ENCODE measurements at places on chromosomes 4 and X.
A peak's percentile ranks its signal among the peaks of the same experiment; 100 is the strongest.

GRCh38 chr4:86640469-86640868 lies 46.4 kb downstream of the PTPN13 start:
- DNase-seq: no peak

DNA sequence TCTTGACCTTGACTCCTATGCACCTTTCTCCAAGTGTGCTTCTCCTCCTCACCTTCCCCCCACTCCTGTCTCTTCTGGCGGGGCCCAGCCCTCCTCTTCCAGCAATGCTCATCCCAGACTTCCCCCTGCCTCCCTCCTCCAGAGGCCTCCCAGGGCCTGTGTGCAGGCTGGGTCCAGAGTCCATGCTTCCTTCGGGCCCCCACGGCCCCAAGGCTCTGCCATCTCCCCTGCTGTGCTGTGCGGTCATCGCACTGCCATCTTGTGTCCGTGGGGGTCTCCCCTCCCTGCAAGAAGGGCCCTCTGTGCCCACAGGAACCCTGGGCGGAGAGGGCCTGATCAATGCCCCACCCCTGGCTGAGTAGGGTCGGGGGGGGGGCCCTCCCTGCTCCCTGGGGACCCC lies 27.3 kb downstream of the ATP2B3 start:
- DNase-seq: no peak

DNA sequence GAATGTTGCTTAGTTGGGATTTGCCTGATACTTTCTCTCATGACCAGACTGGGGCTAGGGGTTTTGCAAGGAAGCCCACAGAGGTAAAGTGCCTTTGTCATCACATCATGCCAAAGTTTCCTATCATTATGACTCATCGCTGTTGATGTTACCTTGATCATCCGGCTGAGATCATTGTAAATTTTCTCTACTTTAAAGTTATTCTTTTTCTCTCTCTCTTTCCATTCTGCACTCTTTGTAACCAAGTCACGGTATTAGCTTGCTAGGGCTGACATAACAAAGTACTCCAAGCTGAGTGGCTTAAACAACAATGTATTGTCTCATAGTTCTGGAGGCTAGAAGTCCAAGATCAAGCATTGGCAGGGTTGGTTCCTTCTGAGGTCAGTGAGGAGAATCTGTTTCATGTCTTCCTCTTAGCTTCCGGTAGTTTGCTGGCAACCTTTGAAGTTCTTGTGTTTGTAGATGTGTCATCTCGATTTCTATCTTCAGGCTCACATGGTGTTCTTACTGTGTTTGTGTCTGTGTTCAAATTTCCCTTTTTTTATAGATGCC lies 113.0 kb downstream of the DTHD1 start:
- DNase-seq: no peak

DNA sequence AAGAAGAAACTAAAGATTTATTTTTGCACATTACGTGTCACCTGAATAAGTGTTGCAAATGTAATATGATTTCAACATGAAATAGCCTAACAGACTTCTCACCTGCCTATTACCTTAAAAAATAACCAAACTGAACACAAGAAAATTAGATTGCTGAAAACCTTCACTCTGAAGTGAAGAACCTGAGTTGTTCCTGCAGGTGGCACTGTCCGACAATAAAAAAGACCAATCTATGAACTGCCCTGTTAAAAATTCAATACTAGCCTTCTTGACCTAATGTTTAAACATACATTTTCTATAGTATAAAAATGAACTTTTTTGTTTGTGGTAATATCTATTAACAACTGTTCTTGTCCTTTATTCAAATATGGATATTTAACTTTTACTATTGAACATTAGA lies 69.2 kb upstream of the PNPLA4 start:
- peak; percentile 20 for DNase-seq

DNA sequence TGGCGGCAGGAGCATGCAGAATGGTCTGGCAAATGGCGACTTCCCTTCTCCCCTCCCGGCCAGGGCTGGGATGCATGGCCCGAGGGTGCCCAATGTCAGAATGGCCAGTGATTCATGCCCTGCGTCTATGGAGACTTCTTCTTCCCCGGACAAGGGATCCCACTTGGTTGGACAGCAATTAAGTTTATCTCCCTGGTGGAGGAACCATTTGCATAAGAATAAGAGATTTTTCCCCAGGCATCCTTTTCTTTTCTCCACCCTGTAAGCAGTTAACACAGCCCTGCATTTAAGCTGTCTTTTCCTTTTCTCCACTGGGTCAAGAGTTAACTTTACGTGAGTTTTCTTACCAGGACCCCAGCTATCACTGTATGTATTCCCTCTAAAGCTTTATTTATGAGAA lies 856.6 kb downstream of the GLUD2 start:
- no peak for DNase-seq
